ENCODE measurements at places on chromosomes 3 and 15.

- no peak for DNase-seq
Measured at GRCh38 chr3:23567917-23568316, 237.8 kb upstream of the UBE2E1 start.

- no peak for DNase-seq
Measured at GRCh38 chr3:64685800-64686445, 1.9 kb downstream of the ADAMTS9 start.

DNA sequence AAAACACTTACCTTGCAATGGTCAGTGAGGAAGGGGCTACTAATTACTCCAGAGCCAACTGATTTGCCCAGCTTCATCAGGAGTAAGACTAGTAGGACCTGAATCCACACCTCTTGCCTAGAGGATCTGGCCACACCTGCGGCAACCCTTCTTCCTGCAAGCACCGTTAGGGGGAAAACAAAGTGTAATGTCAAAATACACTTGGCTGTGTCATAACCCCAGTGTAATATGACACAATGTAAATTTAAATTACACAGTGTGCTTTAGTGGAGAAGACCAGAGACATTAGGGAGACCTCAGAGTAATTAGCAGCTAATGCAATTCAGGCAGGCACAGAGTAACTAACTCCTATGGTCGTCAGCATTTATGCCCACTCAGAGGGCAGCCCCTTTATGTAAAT lies 308.5 kb upstream of the ARRDC4 start:
- DNase-seq: no peak

GRCh38 chr15:56042498-56042897 lies 49.1 kb upstream of the NEDD4 start:
- no peak for DNase-seq

DNA sequence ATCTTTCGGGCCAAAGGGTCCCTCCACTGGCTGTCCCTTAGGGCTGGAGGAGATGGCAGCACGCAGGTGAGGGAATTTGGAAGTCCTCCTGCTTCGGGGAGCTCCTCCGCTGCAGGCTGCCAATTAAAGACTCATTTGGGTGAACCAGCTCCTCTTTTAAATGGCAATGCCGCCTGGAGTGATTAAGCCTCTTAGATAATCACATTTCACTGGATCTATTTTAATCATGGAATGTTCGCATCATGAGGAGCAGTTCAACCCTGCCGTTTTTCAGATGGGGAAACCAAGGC lies 117.9 kb downstream of the LIPC start:
- DNase-seq: no peak

DNA sequence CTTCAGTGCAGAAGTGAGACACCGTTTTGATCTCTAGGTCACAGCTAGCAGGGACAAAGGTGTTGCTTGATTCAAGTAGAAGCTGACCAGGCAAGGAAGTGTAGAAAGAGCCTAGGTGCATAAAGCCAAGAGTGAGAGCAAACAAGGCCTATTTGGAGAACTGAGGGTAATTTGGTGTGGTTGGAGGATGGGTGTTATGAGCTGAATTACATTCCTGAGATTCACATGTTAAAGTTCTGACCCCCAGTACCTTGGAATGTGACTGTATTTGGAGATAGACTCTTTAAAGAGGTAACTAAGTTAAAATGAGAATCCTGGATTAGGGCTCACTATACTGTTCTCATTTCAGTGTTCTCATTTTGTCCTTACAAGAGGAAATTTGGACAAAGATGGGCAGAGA lies 191.3 kb downstream of the ZMAT3 start:
- DNase-seq: no peak

GRCh38 chr3:171088964-171089754 lies 62.6 kb upstream of the SLC2A2 start:
- no peak for DNase-seq

GRCh38 chr3:146142757-146143156 lies 18.2 kb downstream of the PLOD2 start:
- DNase-seq: peak; percentile 92

DNA sequence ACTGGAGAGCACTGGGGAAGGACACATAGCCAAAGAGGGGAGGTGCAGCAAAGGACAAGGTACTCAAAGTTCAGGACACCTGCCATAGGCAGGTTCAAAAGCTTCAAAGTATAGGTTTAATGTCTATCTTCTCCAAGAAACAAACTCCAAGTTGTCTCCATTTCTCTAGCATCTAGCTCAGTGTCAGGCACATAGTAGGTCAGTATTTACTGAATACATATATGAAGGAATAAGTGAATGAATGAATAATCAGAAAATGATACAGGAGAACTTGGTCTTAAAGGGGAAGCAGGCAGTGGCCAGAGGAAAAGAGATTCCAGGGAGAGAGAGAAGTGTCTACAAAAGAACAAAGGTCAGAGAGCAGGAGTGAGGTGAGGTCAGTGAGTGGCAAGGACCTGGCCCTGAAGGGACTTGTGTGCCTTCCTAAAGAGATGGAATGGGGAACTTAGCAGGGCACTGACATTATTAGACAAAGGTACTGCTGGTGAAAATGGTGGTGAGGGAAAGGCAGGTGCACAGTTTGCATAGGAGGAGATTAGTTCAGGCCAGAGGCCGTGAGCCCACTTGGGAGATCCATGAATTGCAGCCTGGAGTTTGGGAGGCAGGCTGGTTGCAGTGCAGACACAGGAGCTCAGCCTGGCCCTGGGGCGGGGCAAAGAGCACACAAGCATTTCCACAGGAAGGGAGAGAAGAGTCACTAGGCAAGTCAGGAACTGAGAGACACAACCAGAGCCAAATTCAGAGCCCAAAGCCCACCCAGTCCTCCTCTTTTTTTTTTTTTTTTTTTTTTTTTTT lies 21.4 kb downstream of the TBC1D2B start:
- no peak for DNase-seq

DNA sequence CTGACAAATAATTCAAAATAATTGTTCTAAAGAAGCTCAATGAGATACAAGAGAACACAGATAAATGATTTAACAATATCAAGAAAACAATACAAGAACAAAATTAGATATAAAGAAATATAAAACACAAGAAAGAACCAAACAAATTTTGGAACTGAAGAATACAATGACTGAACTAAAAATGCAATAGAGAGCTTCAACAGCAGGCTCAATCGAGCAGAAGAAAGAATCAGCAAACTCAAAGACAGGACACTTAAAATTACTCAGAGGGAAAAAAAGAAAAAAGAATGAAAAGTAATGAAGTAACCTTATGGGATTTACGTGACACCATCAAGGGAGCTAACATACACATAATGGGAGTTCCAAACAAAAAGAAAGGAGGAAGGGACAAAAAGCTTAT lies 32.1 kb downstream of the CCDC54 start:
- DNase-seq: no peak

DNA sequence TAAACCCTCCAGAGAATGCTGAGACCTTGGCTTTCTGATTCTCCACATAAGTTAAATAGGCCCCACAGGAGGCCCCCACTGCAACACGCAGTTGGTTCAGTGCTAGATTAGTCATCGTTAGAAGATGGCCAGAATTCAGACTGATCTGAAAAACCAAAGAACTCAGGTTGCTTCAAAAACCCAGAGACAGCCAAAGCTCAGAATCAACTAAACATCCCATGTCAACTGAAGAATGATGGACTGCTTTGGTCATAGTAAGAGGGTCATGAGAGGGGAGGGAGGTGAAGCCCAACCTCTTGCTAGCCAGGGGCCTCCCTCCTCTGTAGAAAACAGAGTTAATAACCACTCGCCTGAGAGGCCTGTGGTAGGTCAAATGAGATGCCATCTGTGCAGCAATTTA lies 93.1 kb downstream of the AKAP13 start:
- no peak for DNase-seq

DNA sequence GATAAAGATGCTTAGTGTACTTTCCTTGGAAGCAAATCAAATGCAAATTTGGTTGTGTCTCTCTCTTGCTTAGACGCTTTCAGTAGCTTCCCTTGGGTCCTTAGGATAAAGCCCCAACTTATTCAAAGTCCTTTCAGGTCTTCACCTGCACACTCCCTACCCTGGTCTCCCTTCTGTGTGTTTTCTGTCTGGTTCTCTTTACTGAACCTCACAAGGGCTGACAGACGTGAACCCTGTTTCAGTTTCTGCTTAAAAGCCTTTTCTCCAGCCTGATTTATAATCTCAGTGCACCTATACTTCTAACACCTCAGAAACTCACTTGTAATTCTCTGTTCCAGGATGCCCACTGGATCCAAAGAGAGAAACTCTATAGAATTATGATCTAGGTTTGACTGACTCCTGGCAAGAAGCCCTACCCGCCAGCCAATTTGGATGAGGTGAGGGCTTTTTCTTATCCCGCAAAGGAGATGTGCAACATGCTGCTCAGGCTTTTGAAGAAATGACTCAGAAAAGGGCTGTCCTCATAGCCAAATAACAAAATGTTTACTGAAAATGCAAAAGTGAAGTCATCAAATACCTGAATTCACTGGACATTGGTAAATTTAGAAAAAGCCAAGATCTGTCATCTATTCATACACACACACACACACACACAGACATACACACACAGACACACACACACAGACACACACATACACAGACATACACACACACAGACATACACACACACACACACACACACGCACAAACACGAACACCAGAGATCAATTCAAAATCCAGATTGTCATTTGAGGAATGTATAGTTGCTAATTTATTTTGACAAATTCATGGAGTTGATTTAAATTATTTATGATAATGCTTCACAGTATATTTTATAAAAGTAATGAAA lies 102.4 kb upstream of the EOMES start:
- no peak for DNase-seq

GRCh38 chr3:197858598-197858997 lies 67.5 kb downstream of the LRCH3 start:
- no peak for DNase-seq

DNA sequence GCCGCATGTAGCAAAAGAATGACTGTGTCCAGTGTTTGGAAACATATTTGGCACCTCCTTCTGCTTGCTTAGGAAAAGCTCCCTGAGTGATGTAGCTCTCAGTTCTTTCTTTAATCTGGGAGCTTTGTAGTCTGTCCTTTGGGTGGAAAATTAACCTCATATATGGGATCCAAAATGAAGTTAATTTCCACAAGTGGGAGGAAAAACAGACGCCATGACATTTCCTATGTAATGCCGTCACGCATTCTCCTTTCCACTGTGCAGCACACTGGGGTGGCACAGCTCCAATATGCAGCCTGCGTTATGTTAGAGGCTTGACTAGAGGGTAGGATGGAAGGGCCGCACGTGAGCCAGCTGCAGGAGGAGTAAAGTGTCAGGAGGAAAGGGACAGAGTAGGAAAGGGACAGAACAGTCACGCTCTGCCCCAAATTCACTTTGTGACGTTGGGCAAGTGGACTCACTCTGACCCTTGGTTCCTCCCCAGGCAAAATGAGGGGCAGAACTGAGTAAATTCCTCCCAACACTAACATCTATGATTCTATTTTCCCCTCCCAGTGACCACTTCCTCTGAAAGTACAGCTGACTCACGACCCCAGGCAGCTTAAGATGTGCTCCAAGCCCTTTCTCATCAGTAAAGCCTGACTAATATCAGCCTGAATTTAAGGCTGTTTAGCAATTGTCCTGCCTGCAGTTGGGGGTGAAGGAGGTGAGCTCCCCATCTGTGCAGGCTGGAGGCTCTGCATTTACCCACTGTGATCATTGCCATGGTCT lies 176.5 kb upstream of the PFN2 start:
- DNase-seq: no peak

DNA sequence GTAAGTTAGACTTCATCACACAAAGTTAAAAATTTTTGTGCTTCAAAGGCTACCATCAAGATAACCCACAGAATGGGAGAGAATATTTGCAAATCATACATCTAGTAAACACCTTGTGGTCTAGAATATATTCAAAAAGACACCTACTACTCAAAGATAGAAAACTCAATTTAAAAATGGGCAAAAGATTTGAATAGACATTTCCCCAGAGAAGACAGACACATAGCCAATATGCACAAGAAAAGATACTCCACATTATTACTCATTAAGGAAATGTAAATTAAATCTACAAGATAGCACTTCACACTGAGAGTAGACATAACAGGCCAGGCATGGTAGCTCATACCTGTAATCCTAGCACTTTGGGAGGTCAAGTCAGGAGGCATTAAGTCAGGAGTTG lies 87.8 kb upstream of the MANF start:
- DNase-seq: no peak

- DNase-seq: no peak
Measured at GRCh38 chr15:43185157-43186002, at the start of gene CCNDBP1. CCNDBP1 (plus strand) TSS chr15:43185403; CDS start chr15:43185499, 96 bp downstream.

GRCh38 chr15:62301993-62302675 lies 137.0 kb upstream of the C2CD4B start:
- DNase-seq: no peak

GRCh38 chr3:155015776-155016436 lies 64.2 kb upstream of the MME start:
- DNase-seq: no peak

GRCh38 chr15:92051716-92052115 lies 198.2 kb downstream of the SLCO3A1 start:
- no peak for DNase-seq

DNA sequence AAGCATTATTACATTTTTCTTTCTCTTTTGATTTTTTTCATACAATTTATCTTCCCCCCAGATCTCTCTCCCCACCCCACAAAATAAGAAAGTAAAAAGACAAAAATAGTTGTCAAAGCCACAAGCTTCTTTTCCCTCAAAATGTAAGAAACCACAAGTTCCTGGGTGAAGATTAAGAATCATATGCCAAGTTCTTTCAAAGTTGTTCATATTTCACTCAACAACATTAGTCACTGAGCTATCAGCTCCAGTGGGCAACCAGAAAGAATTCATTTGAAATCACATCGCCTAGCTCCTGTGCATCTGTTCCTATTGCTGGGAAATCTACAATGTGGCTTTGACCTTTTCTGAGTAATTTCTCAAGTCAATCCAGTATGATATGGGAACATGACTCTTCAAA lies 681.6 kb upstream of the ARPP21 start:
- peak; percentile 44 for DNase-seq

- DNase-seq: no peak
Measured at GRCh38 chr3:29700256-29700655, 419.4 kb downstream of the RBMS3 start.

- no peak for DNase-seq
Measured at GRCh38 chr15:69497667-69498066, 45.0 kb downstream of the RPLP1 start.

- no peak for DNase-seq
Measured at GRCh38 chr15:29089731-29090616, 179.6 kb downstream of the NSMCE3 start.
